ENCODE measurements at places on chromosomes 2 and 18.

GRCh38 chr2:14615760-14616159, 16.8 kb upstream of the LRATD1 start:
- DNase-seq, result no peak

DNA sequence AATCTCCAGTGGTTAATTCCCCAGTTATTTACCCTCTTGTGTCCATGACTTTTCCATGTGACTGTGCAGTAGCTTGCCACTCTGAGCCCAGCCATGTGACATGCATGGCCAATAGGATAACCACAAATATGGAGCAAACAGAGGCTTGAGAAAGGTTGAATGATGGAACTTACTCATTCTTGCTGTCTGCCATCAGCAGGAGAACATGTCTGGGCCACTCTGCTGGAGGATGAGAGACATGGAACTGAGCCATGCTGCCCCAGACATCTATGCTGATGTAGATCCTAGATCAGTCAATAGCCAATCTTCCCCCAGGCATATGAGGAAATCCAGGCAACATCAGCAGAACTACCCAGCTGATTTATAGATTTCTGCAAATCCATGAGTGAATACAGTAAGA, 992.3 kb upstream of the FANCL start:
- no peak for DNase-seq

DNA sequence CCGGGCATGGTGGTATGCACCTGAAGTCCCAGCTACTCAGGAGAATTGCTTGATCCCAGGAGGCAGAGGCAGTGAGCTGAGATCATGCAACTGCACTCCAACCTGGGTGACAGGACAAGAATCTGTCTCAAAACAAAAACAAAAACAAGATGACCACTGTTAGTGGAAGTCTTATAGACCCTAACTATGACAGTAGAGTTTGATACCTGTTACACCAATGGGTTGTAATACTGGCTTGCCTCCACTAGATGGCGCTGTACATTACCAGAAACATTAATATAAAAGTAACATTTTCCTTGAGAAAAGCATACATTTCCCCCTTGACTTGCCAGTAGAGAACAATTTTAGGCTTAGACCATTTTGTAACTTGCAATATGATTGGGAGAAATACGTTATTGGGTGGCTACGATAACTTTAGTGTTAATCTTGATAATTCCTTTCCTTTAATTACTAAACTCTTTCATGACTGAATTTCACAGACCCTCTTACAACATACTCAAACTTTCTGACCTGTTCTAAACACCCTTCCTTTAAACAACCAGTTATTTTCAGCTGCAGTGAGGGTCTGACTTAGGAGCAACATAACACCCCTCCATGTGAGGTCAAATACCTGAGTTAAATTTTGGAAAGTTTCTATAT, 19.5 kb downstream of the SLC25A52 start:
- peak; percentile 2 for DNase-seq

DNA sequence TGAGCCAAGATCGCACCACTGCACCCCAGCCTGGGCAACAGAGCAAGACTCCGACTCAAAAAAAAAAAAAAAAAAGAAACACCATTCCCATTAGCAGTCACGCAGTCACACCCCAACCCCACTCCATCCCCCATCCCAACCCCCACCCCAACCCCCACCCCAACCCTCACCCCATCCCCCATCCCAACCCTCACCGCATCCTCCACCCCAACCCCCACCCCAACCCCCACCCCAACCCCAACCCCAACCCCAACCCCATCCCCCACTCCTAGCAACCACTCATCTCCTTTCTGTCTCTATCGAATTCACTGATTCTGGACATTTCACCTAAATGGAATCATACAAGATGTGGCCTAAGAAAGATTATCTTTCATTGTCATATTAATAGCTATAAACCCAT, 25.9 kb upstream of the ATP9B start:
- DNase-seq, result no peak

GRCh38 chr18:36424741-36425142, 127.2 kb downstream of the FHOD3 start:
- no peak for DNase-seq

- no peak for DNase-seq
Observed at GRCh38 chr2:179853108-179853507, 8.3 kb downstream of the ZNF385B start.

GRCh38 chr2:221970389-221970788, 328.4 kb downstream of the PAX3 start:
- DNase-seq, result no peak

GRCh38 chr2:63058144-63058920, 7.7 kb downstream of the OTX1 start:
- no peak for DNase-seq

DNA sequence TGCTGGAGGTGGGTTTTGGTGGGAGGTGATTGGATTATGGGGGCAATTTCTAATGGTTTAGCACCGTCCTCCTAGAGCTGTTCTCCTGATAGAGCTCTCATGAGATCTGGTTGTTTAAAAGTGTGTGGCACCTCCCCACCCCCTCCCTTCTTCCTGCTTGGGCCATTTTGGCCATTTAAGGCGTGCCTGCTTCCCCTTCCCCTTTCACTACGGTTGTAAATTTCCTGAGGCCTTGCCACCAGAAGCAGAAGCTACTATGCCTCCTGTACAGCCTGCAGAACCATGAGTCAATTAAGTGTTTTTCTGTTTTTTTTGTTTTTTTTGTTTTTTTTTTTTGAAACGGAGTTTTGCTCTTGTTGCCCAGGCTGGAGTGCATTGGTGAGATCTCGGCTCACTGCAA, 335.7 kb upstream of the HS6ST1 start:
- no peak for DNase-seq

DNA sequence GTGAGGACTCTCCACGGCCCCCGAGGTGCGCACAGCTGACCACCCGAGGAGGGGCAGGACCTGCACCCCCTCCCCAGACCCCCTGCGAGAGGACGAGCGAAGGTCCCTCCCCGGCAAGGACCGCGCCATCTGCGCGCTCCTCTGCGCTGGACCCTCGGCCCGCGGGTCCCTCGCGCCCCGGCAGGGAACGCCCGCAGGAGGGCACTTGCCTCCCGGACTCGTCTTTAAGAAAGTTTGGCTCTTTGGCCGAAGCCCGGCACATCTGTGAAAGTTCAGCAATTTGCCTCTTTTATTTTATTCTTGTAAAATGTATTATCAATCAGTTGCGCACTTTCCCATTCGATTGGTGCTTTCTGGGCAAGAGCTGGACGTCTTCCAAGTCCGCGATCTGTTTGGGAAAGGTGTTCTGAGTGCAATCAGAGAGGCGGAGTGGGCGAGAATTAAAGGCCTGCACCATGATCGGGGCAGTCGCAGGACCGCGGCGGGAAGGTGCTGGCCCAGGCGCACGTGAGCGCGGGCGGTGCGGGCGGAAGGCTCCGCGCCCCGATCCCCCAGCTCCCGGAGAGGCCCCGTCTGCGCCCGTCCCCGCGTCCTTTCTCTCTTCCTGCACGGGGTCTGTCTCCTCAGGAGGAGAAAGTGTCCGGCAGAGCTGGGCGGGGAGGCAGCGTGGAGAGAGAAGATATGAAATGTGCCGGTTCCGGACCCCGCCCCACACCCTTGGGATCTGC, 1.6 kb upstream of the ALKAL2 start:
- peak; percentile 13 for DNase-seq

DNA sequence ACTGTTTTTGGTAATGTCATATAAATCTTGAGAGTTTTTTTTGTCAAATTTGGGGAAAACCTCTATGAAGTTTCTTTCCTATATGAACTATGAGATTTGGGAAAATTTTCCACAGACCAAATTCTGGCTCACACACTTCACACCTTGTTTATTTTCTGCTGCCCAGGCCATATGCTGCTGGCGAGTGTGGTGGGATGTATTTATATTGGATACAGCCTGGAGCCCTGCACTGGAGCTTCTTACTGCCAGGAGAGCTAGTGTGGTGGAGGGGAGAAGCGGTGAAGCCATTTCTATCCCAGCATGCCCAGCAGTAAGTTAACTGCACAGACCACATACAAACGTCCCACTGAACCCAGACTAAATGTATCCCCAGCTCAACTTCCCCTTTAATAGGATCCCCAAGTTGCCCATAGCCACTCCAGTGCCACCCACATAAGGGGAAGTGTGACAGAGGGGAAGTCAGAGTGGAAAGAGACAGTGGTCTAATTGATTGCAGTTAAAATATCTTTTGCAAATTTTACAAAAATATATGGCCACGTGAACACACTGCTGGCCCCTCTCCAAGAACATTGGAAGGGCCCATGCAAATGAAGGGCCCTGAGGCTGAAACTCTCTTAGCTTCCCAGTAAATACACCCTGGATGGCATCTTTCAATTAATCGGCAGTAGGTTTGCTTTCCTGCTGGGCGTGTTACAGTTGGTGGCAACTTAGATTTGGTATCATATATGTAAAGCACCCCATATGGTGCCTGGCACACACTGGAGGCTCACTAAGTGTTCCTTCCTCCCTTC, 146.6 kb upstream of the ITGA6 start:
- DNase-seq, result no peak

DNA sequence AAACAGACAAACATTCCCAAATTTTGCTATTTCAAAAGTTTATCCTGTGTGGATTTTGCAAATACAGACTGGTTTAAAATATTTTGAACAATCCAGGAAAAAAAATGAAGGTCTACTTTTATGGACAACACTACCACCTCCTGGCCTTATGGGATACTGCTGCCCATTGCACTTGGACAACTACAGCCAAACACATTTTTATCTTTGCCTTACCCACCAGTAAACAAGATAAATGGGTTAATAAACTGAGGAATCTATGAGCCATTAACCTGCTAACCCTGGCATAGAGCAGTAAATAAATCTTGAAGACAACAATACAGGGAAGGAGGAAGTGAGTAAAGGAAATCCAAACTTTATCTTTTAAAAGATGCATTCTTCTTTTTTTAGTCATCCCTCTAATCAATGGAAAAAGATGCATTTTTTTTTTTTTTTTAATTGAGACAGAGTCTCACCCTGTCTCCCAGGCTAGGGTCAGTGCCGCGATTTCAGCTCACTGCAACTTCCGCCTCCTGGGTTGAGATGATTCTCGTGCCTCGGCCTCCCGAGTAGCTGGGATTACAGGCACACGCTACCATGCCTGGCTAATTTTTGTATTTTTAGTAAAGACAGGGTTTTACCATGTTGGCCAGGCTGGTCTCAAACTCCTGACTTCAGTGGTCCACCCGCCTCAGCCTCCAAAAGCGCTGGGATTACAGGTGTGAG, 2.1 kb upstream of the SPIRE1 start:
- DNase-seq, result peak; percentile 6

GRCh38 chr2:191866675-191867506, 20.0 kb upstream of the CAVIN2 start:
- DNase-seq, result no peak

GRCh38 chr2:178225006-178225805, 30.9 kb downstream of the OSBPL6 start:
- DNase-seq, result no peak
